ENCODE measurements at places on chromosomes 11 and 22. TPM values are rescaled to one million over a fixed set of nuclear protein-coding genes. Genes with fewer than 3 reads are reported as not detected.

- DNase-seq: no peak
- H3K4me3 ChIP-seq: no peak overlapping the region
- H3K27ac ChIP-seq: no peak overlapping the region
- H3K4me1 ChIP-seq: no peaks in the 10 kb centered on the region
- H3K27me3 ChIP-seq: peaks cover 4% of the 10 kb centered on the region
These were observed 30.7 kb upstream of the CLDN5 start for GRCh38 chr22:19554834-19555404.

GRCh38 chr22:25419247-25420113, 145.0 kb upstream of the GRK3 start:
- H3K4me3 ChIP-seq: peak overlapping the region; percentile 2
- no peak for DNase-seq
- H3K27me3 ChIP-seq: peaks cover 52% of the 10 kb centered on the region
- H3K4me1 ChIP-seq: peaks cover 20% of the 10 kb centered on the region
- no peak overlapping the region for H3K27ac ChIP-seq

DNA sequence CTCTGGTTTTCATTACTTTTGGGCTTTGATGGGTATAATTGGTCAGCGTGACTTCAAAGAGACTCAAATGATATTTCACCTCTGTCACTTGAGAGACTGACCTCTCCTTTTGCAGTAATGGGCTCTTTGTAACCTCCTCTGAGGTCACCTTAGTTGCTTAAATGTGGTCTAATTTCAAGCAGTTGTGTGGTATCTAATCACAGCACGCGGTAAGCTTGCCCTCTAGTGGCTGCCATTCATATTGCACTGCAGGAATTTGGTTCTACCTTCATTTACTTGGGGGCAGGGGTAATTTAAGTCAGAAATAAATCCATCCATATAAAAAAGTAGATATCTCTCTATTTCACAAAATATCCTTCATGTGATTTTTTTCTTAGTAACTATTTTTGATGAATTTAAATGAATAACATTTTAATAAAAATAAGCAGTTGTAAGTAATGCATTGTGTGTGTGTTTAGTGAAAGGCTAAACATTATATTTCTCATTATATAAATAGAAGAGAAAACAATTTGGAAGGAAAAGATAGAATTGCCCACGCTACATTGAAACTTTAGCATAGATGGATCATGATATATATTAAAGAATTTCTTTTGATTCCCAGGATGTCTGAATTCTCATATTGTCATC, 55.0 kb upstream of the ANO3 start:
- peak; percentile 56 for DNase-seq
- H3K4me1 ChIP-seq: no peaks in the 10 kb centered on the region
- H3K36me3 ChIP-seq: no peaks in the 10 kb centered on the region
- H3K27ac ChIP-seq: no peak overlapping the region
- H3K4me3 ChIP-seq: no peak overlapping the region

- no peak overlapping the region for H3K4me3 ChIP-seq
- peaks cover 32% of the 10 kb centered on the region for H3K4me1 ChIP-seq
- H3K27ac ChIP-seq: no peak overlapping the region
These were observed 4.8 kb downstream of the PAX6 start for GRCh38 chr11:31806186-31806927.

DNA sequence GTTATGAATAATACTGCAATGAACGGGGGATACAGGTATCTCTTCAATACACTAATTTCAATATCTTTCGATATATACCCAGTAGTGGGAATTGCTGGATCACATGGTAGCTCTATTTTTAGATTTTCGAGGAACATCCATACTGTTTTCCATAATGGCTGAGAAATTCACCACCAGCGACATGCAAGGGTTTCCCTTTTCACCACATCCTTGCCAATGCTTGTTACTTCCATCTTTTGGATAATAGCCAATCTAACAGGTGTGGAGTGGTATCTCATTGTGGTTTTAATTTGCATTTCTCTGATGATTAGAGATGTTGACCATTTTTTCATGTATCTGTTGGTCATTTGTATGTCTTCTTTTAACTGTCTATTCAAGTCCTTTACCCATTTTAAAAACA, 5.9 kb downstream of the IL10RA start:
- H3K27ac ChIP-seq: no peak overlapping the region
- peaks cover 98% of the 10 kb centered on the region for H3K36me3 ChIP-seq
- H3K4me3 ChIP-seq: peak overlapping the region; percentile 42
- peaks cover 90% of the 10 kb centered on the region for H3K4me1 ChIP-seq
- H3K27me3 ChIP-seq: no peaks in the 10 kb centered on the region
- DNase-seq: no peak

DNA sequence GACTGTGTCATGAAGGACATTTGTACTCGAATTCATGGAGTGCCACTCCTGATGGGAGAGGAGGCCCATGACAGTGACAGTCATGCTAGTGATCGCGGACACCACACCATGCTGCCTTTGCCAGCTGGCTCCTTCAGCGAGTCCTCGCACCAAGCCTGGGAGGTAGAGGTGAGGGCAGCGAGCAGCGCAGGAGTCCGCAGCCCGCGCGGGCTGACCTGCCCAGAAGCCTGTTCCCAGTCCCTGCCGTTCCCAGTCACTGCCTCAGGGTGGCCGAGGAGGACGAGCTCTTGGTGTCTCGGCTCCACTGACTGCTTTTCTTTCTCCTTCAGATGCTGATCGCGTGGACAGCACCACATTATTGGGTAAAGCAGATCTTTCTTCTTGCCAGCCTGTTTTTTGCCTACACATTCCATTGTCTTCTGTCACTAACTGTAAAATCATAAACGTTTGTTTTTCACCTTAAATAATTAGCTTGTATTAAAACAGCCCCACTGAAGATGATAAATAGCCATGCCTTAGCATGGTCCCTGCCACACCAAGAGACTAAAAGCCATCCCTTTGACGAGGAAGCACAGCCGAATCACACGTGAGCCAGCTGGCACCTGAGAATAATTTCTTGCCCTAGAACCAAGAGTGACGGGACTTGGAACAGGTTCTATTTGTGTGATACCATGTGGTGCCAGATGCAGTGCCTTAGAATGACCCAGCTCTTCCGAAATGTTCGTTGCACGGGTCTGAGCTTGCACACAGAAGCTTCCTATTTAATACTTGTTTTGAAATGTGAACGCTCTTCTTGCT, 25.5 kb downstream of the FAM118A start:
- DNase-seq: no peak
- peaks cover under 1% of the 10 kb centered on the region for H3K4me1 ChIP-seq
- no peak overlapping the region for H3K4me3 ChIP-seq
- no peak overlapping the region for H3K27ac ChIP-seq

- no peaks in the 10 kb centered on the region for H3K4me1 ChIP-seq
- H3K4me3 ChIP-seq: no peak overlapping the region
- H3K36me3 ChIP-seq: no peaks in the 10 kb centered on the region
- no peak for DNase-seq
- no peaks in the 10 kb centered on the region for H3K27me3 ChIP-seq
These were observed 556.5 kb upstream of the LARGE1 start for GRCh38 chr22:34476762-34477161.

DNA sequence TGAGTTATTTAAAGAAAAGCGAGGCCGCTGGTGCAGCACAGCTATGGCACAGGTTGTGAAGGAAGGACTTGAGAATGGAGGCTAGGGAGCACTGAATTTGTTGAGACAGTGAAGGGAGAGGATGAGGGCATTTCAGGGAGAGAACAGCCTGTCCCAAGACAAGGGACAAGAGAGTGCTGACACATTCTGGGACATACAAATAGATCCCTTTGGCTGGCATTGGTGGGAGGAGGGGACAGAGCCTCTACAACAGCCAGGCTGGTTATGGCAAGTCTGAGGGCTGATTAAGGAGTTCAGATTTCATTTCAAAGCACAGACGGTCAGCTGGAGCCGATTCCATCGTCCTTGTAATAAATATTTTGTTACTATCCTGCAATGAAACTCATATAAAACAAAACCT, 1.7 kb upstream of the SLC29A2 start:
- no peak for DNase-seq
- H3K27ac ChIP-seq: no peak overlapping the region
- H3K4me1 ChIP-seq: peaks cover 16% of the 10 kb centered on the region
- no peaks in the 10 kb centered on the region for H3K27me3 ChIP-seq
- H3K36me3 ChIP-seq: peaks cover 6% of the 10 kb centered on the region

DNA sequence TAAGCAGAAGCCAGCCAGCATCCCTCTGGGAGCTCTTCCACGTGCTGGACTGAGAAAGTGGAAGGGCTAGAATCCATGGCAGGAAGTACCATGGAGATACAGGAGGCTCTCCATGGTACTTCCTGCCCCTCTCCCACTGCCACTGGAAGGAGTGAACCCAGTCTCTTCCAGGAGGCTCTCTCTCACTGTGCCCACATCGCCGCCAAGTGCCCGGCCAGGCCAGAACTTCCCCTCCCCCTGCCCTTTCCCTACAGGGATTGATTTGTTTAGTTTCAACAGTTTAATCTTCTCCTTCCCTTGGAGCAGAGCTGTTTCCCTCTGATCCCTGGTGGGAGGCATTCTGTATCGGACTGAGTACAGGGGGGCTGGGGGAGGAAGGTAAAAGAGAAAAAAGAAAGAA, 133.6 kb downstream of the DSCAML1 start:
- H3K36me3 ChIP-seq: no peaks in the 10 kb centered on the region
- H3K27me3 ChIP-seq: peaks cover 7% of the 10 kb centered on the region
- no peak overlapping the region for H3K4me3 ChIP-seq
- no peak for DNase-seq

- H3K4me1 ChIP-seq: no peaks in the 10 kb centered on the region
- DNase-seq: no peak
- H3K27ac ChIP-seq: no peak overlapping the region
- H3K27me3 ChIP-seq: peaks cover 16% of the 10 kb centered on the region
- H3K4me3 ChIP-seq: no peak overlapping the region
These were observed 125.3 kb upstream of the TIMP3 start for GRCh38 chr22:32676191-32676590.

DNA sequence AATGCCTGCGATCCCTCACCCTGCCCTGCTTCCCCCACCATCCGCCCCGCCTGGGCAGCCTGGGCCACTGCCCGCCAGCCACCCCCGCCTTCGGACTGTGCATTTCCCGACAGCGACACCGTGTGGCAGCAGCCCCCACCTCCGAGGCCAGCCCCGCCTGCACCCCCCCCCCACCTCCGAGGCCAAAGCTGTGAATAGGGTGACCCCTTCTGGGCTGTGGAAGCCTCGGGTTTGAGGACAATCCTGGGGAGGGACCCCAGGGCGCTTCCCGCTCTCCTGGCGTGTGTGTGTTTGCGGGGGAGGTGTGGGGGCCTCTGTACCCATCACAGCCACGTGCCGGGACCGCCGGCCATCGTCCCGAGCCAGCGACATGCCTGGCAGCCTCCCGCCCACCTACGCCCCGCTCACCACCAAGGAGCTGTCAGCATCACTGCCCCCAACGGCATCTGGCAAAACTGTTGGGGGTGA, 33.8 kb upstream of the PPARA start:
- peaks cover 2% of the 10 kb centered on the region for H3K4me1 ChIP-seq
- H3K27ac ChIP-seq: no peak overlapping the region
- H3K36me3 ChIP-seq: no peaks in the 10 kb centered on the region
- peak; percentile 91 for DNase-seq
- H3K4me3 ChIP-seq: no peak overlapping the region
- no peaks in the 10 kb centered on the region for H3K27me3 ChIP-seq

DNA sequence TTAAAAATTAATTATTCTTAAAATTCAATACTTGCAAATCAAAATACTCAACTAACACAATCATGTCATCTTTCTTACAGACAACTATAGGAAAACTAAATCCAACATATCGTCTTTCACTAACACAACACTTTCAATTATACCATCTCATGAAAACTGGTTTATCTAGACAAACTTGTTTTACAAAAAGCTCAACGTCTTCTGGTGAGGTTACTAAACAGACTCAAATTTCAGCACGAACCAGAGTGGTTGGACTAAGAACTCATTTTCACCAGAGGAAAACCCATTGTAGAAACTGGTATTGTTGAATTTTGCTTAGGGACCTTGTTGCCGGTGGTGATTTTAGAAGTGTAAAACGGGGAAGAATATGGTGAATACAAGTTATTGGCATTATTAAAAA, 52.2 kb downstream of the NUP98 start:
- H3K27me3 ChIP-seq: no peaks in the 10 kb centered on the region
- no peak for DNase-seq
- H3K27ac ChIP-seq: no peak overlapping the region
- H3K4me3 ChIP-seq: no peak overlapping the region
- peaks cover 29% of the 10 kb centered on the region for H3K36me3 ChIP-seq

GRCh38 chr22:35538801-35539321, 1.8 kb upstream of the RASD2 start:
- peaks cover 23% of the 10 kb centered on the region for H3K27me3 ChIP-seq
- peaks cover 4% of the 10 kb centered on the region for H3K4me1 ChIP-seq
- no peak overlapping the region for H3K27ac ChIP-seq
- no peaks in the 10 kb centered on the region for H3K36me3 ChIP-seq
- H3K4me3 ChIP-seq: no peak overlapping the region

DNA sequence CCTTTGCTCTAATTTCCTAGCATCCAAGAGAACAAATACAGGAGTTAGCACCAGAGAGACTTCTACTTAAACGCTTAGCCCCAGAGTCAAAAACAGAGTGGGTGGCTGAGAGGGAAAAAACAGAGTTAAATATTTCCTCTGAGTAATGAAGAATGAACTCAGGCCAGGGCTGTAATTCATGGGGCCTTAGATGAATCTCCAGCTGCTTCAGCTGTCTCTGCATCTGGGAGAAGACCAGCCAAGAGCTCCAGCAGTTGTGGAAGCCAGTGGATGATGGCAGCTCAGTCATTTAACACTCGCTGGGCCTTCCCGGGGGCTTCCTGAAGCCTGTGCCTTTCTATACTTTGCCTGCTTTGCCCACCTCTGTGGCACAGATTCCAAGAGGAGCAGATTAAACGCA, 5.7 kb upstream of the ADAMTS15 start:
- H3K36me3 ChIP-seq: no peaks in the 10 kb centered on the region
- H3K27me3 ChIP-seq: peaks cover 12% of the 10 kb centered on the region

- no peaks in the 10 kb centered on the region for H3K36me3 ChIP-seq
- no peak overlapping the region for H3K4me3 ChIP-seq
- no peaks in the 10 kb centered on the region for H3K27me3 ChIP-seq
- no peaks in the 10 kb centered on the region for H3K4me1 ChIP-seq
These were observed 255.2 kb upstream of the POU2AF2 start for GRCh38 chr11:110990311-110990710.

DNA sequence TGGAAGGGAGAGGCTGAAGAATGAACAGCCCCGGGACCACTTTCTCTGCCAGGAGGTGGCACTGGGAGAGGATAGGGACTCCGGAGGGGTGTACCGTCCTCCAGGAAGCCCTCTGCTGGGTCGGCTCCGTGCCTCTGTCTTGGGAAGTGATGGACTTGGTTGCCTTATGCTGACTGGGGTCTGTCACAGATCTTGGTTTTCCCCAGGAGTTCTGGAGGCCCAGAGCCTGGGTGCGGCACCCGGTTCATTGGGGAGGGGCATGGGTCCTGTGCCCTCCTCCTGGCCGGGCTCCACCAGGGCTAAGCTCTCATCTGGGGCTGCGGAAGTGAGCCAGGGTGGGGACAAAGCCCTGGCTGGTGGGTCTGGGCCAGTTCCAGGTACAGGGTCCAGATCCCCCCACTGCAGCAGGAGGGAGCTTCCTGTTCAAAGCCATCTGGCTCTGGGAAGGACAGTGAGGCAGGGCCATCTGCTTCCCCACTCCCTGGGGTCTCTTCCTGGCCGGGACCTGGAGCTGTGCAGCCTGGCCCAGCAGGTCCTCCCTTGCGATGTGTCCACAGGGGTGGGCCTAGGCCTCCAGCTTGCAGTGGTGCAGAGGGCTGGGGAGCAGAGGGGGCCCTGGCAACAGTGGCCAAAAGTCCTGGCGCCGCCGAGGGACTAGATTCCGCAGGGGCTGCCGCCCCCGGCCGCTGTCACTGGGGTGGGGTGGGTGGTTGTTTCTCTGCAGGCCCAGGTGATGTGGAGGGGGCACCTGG, 1.1 kb upstream of the AP2A2 start:
- peaks cover 29% of the 10 kb centered on the region for H3K4me1 ChIP-seq
- DNase-seq: no peak
- no peak overlapping the region for H3K4me3 ChIP-seq
- no peak overlapping the region for H3K27ac ChIP-seq

Gene MS4A7
- total RNA-seq: not detected

Gene DMC1
- 20.1 TPM for total RNA-seq

Gene PANX2
- 3.5 TPM for total RNA-seq

Gene DBX1
- not detected for total RNA-seq

Gene SIK2
- total RNA-seq: 4.6 TPM

Gene P2RY6
- not detected for total RNA-seq

Gene PRG3
- total RNA-seq: not detected

All from activated CD4-positive, alpha-beta memory T cell treated with anti-CD3 and anti-CD28 coated beads for 36 hours (primary cell).